ENCODE measurements at places on chromosomes 3 and 15.

DNA sequence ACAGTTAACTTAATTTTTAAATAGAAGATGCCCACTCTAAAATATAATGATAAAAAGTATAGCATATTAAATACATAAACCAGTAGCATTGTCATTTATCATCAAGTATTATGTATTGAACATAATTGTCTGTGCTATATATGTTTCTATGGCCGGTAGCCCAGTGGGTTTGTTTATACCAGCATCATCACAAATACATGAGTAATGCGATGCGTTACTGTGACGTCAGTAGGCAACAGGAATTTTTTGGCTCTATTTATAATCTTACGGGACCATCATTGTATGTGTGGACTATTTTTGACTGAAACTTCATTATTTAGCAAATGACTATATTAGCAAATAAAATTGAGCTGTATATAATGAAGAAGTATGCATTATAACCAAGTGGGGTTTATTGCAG, 82.1 kb downstream of the FLNB start:
- DNase-seq = no peak

GRCh38 chr15:41078125-41078524, 38.0 kb downstream of the INO80 start:
- no peak for DNase-seq

DNA sequence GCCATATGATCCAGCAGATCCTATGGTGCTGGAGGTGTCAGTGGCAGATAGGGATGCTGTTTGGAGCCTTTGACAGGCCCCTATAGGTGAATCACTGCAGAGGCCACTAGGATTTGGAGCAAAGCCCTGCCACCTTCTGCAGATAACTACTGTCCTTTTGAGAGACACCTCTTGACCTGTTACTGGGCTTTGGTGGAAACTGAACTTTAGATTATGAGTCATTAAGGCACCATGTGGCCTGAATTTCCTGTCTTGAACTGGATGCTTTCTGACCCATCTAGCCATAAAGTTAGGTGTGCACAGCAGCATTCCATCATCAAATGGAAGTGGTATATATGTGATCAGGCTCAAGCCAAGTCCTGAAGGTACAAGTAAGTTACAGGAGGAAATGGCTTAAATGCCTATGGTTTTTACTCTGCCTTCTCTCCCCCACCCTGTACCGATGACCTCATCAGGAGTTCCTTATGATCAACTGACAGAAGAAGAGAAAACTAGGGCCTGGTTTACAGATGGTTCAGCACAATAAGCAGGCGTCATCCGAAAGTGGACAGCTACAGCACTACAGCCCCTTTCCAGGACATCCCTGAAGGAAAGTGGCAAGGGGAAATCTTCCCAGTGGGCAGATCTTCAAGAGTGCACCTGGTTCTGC, 565.6 kb upstream of the AGTR1 start:
- DNase-seq = no peak

GRCh38 chr3:177705976-177706823, 508.9 kb upstream of the TBL1XR1 start:
- DNase-seq = no peak

GRCh38 chr3:50338965-50339364, 1.7 kb downstream of the RASSF1 start:
- no peak for DNase-seq

- no peak for DNase-seq
Observed at GRCh38 chr3:52215351-52215750, 10.1 kb downstream of the TLR9 start.

GRCh38 chr3:14950274-14950673, 2.9 kb downstream of the NR2C2 start:
- DNase-seq = no peak

DNA sequence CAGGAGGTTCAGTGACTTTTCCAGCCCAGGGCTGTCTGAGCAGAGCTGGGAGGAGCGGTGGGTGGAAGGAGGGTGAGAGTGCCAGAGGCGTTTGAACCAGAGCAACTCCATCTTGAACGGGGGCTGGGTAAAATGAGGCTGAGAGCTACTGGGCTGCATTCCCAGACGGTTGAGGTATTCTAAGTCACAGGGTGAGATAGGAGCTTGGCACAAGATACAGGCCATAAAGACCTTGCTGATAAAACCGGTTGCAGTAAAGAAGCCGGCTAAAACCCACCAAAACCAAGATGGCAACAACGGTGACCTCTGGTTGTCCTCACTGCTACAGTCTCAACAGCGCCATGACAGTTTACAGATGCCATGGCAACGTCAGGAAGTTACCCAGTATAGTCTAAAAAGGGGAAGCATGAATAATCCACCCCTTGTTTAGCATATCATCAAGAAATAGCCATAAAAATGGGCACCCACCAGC, 60.2 kb downstream of the ABTB1 start:
- no peak for DNase-seq

DNA sequence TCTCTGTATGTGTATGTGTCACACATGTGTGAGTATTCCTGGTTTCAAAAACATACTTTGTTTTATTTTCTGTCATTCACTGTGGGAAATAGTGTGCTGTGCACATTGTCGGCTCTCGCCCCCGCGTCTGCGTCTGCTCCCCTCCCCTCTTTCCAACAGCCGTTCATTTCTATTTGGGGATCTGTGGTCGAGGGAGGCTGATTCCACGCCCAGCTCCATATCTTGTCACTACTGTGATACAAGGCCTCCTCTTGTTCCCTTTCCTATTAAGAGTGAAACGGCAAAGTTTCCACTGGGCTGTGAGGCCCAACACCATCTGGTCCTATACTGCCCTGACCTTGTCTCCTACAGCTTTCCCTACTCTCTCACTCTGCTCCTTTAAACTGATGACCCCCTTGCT, 172.5 kb upstream of the LRIG1 start:
- no peak for DNase-seq

DNA sequence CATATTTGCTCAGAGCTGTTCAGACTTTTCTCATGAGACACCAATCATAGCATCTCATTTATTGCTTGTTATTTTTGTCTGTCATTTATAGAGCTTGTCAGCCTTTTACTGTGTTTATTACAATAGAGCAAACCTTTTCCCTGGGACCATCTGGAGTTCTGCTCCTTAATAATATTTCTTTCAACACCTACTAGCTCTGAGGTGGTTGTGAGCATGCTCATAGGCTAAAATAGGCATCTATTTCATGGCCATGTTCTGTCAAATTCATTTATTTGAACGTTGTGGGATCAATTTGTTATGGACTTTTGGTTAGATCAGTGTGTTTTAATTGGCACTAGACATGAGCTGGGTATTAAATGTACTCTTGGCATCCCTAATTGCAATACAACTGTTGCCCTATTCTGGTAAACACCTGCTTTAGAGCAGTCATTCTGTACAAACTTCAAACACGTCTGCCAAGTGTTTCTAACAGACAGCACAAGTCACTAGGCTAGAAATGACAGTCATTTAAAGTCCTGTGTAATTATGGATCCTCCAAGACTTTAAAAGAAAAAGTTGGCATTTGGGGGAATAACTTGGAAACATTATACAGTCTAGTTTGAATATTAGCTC, 766.3 kb downstream of the ZNF385D start:
- DNase-seq = no peak

Data from midbrain (tissue), 1 donor.